ENCODE measurements at places on chromosomes 16 and 17. TPM values are rescaled to one million over a fixed set of nuclear protein-coding genes. Genes with fewer than 3 reads are reported as not detected.

- DNase-seq, result no peak
Measured at GRCh38 chr17:73010414-73010813, 82.1 kb downstream of the SLC39A11 start.

GRCh38 chr16:8402981-8403843 is 187.1 kb downstream of the TMEM114 start:
- DNase-seq, result no peak

DNA sequence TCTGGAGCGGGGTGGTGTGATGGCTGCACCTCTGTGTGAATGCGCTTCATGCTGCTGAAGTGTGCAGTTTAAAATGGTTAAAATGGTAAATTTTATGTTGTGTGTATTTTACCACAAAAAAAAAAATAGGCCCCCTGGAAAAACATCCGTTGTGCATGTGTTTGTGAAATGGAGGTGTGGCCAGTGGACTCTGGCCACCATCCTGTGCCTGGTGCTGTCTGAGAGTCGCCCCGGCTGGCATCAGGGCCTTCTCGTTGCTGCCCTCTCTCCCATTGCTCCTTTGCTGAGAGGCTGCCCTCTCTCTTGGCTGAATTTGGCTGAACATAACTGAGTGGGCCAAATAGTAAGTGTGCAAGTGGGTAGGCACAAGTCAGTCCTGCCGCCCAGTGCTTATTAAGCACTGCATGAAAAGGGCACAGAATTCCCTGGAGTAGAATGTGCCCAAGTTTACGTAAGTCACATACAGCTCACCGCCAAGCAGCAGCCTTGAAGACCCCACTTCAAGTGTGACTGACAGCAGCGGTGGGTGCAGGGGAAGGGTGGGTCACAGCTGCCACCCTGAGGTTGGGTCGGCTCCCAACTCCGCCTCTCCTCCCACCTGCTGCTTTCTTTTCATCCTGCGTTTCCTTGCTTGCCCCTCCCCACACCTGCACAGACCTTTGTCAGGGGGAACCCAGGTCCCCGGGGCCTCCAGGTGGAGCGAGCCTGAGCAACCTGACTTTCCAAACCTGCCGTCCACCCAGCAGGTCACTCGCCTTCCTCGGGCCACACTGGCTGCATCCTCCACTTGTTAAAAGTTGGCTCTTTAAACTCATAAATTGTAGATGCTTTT is 46.8 kb downstream of the FOXK2 start:
- no peak for DNase-seq

SLC6A4 gene
- total RNA-seq, result 0.13 TPM

GRB7 gene
- total RNA-seq, result 9.0 TPM

OR4D1 gene
- total RNA-seq, result not detected

Data from bronchial epithelial cell (primary cell).